ENCODE measurements at places on chromosomes 2 and 18.

DNA sequence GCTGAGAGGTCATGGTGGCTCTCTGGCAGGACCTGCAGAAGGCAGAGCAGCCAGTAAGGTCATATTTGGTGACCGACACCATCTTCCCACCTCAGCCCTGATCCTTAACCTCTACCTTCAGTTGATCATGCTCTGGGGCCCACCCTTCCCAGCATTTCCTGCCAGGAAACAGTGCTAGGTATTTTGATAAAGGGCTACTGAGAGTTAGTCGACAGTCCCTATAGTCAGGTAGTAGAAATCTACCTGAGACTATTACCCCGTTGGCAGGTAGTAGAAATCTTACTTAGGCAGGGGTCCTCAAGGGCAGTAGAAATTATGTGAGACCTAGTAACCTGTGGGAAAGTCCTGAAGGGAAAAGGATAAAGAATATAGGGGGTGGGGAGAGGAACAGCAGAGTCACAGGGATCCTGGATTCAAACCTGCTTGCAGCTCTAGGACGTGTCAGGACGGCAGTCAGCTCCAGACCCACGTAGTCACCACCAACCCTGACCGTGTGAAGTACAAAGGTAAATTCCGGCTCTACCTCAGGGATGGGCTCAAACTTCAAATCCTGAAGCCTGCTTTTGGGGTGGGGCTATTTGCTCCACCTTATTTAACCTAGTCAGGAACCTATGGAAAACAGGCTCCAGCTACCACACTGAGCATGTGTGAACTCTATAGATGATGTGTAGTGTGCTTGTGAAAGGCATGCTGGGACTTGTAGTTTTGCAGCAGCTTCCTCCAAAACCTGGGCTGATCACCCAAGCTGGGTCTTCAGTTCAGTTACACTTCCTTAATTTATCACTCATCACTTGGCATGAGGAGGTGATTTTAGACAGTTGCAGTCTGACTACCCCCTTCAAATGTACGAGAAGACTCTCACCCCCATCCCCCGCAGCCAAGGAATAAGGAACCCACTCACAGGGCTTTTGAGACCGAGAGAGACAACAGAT, at the start of gene DQX1:
Gene DQX1 (minus strand): TSS at position 515 of the 932 bp plus-strand sequence. CDS start 502 bp downstream, at position 13.
- peak; percentile 65 for DNase-seq

DNA sequence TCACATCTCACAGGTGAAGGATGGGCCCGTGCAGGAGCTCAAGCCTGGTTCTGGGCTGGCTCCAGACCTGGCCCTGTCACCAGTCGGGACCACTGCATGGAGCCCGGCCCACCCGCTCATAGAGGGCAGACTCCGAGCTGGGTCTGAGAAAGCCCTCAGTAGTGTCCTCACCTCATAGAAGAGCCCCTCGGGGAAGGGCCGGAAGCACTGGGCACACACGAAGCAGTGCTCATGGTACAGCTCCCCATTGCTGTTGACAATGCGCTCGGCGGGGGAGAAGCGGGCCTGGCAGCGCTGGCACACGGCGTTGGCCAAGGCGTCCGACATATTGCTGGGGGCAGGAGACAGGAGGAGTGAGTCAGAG, 11.3 kb downstream of the GPR17 start:
- DNase-seq, result no peak

DNA sequence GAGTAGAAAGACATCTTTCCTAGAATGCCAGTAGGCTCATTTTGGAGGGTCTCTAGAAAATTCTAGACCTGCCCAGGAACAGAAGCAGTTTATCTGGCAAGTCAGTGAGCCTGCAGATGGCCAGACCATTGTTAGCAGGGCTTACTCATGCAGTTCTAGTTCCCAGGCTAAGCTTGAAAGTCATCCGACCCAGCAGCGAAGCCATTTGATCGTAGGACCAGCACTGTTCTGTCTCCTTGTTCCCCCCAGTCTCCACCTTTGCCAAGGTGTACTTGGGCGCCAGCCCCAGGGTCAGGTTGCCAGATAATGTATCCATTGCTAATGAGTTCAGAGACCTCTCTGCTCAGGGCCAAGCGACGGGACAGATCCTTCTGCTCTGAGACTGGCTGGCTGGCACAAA, 70.1 kb downstream of the EPAS1 start:
- no peak for DNase-seq

DNA sequence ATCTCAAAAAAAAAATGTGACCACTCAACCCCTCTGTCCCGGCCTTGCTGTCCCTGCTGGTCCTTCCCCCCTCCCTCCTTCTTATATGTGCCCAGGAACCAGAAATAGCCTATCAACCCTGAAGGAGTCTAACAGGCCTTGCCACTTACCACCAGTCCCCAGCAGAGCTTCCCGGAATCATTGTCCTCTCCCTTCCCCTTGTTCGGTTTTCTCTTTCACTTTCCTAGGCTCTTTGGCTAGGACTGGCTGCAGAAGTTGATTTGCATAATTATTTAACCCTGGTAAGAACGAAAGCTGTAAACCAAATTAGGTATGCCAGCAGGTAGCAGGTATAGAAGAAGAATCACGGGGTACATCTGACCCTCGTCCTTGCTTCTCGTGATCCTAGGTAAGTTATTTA, 72.6 kb upstream of the ZNF532 start:
- DNase-seq, result no peak

- DNase-seq, result no peak
These were observed 39.2 kb downstream of the IL1R2 start for GRCh38 chr2:102030855-102031527.

GRCh38 chr18:42706618-42707017, 408.9 kb downstream of the RIT2 start:
- peak; percentile 57 for DNase-seq

GRCh38 chr2:120551522-120551921, 184.1 kb upstream of the GLI2 start:
- DNase-seq, result no peak

- no peak for DNase-seq
These were observed 69.5 kb upstream of the PELI1 start for GRCh38 chr2:64213532-64214275.

DNA sequence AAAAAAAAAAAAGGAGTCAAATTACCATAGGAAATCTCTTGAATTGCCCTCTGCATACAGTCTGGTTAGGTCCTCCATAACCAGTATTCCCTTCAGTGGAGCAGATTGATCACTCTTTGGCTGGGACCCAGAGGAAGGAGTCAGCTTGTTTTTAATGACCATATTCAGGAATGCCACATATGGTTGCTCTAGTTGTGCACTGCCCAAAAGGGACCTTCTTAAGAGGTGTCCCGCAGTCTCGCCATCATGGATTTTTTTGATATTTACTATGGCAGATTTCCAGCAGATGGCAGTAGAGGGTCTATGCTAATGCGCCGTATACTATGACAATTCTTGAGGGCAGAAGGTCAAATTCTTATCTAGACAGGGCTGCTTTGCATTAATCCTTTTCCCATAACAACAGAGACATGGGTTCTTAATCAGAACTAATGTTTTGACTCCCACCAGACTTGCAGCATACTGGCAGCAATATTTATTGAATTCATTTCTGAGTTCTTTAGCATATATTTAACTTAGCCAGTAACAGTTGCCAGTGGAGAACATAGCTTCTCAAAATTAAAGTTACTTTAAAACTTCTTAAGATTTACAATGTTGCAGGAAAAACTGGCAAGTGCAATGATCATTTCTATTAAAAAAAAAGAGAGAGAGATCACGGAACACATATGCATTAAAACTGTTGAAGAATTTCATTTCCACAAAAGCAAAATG, 31.8 kb upstream of the INPP4A start:
- peak; percentile 90 for DNase-seq

DNA sequence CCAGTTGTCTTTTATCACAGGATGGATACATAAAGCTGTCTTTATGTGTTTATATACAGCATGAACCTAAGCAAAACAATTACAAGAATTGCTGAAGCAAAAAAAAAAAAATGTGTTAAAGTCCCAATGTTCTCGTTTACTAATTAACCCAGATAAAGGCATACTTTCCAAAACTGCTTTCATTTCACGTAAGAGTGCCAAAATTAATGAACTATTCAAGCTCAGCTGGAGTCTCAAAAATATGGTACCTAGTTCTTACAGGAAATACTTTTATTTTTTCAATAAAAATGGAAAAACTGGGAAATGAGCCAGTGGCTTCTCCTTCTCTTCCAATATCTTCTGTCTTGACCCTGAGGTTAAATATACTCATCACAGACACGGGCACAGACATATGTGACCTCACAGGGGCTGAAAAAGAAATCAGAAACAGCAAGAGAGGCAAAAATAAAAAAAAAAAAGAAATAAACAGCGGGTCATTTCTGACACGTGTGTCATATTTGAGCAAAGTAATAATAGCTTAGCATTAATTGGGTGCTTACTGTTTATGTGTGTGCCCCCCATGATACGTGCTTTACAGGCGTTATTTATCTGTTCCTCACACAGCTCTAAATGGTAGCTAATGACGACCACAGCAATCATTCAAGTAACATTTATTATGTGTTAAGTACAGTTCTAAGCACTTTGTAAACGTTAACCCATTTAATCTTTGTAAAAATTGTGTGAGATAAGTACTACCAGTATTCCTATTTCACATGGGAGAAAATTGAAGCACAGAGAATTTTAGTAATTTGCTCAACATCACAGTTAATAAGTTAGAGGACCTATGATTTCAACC, 158.0 kb upstream of the MMADHC start:
- no peak for DNase-seq

GRCh38 chr2:54520687-54521086, 64.6 kb downstream of the SPTBN1 start:
- DNase-seq, result no peak

DNA sequence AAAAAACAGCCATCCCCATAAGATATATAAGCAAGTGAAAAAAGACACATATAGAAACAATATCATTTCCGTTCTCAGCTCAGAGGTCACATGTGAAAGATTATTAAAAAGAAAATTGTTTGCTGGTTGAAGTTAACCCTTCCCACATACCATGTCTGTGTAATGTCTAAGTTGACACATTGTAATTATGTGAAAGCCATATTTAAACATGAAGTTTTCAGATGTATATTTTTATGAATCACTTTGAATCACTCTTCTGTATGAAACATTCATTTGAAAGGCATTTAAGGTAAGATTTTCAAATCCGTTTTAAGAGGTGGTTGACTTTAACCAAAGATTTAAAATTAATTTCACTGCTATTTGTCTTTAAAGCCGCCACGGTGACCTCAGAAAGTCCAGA, 441.9 kb downstream of the RND3 start:
- DNase-seq, result no peak

DNA sequence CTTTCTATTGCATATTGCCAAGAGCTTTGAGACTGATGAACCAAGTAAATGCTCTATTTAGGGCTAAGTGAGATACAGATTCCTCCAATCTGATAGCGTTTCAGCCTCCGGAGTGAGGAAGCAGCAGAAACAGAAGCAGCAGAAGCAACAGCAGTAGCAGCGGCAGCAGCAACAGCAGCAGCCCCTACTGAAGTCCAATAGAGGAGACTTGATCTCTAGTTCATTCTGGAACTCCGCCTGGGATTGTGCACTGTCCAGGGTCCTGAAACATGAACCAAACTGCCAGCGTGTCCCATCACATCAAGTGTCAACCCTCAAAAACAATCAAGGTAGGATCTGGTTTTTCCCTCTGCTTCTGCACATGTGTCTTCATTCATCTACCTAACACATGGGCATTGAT, at the start of gene DPP10:
Gene DPP10 (plus strand): TSS at position 132 of the 400 bp plus-strand sequence.
- DNase-seq, result peak; percentile 31

DNA sequence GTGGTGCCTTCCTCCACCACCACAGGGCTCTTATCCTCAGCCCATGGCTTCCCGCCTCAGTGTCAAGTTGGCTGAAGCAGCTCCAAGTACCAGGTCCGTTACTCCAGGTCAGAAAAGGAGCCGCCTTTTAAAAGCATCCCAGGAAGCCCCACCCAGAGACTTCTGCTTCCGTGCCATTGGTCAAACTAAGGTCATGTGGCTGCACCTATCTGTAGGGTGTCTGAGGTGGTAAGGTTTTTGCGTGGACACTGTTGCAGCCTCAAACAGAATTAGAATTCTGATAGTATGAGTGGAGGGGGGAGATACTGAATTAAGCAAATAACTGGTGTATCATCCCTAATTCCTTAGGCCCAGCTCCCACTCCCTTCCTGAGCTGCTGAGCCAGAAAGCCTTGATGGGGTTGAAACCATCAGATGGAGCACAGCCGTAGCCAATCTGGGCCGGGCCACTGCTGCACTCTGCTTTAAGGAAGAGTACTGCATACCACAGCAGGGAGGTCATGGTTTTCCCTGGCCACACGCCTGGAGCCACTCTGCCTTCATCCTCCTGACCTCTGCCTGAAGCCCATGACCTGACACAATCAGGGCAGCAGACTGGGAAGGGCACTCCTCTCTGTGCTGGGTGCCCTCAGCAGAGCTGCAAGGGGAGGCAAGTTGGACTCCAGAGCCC, 8.4 kb downstream of the TMEM247 start:
- DNase-seq, result no peak

DNA sequence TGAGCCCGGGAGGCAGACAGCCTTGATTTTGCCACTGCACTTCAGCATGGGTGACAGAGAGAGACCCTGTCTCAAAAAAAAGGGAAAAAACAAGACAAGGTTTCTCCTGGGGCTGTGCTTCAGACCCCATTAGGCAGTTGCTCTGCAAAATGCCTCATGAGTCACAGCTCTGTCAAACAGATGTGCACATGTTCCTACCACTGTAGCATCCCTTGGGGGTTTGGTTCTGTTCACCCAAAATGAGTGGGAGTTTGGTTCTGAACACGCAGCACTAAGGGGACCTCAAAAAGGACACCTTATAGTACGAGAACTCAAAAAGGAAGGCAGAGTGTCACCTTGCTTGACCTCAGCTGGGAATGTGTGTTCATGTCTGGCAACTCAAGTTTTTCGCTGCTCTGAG, 134.9 kb downstream of the RPIA start:
- DNase-seq, result no peak

DNA sequence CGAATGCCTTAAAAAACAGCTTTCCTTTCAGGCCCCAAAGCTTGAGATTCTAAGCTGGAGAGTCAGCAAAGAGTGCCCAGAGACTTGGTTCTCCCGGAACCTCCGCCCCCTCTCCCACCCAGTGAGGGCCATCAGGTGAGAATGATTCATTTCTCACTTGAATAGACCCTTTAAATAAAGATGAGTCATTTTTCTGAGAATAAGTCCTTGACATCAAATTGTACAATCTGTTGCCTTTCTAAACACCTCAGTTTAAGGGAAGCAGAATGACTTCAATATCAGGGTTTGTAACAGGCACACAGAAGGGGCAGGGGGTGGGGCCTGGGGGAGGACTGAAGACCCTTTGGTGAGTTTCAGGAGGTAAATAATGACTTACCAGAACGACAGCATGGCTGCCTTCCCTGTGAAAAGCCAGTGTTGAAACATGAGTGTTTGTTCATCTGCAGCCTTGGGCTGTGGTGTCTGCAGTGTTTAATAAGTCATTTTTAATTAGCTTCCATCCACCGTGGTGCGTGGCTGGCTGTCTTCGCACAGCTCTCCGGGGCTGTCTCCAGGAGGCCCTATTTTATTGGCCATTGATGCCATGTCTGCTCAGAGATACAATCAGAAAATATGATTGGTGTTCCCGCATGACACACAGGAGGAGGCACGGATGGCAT, 134.9 kb upstream of the ZNF236 start:
- DNase-seq, result peak; percentile 90

DNA sequence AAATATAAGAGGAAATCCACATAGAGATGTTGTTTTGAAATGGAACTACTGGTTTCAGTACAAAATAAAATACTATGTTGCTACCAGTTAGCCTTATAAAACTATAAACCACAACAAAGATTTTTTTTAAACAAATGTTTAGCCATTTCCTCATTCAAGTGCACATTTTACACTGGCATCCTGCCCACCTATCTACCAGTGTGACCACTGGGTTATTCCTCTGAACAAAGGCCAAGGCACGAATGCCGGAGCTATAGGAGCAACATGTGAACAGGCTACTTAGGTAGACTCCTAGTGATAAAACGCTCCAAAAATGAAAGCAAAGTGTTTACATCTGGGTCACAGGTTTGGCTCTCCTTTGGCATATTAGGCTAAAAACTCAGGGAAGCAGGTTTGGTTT, 31.8 kb upstream of the SULT1C4 start:
- DNase-seq, result no peak

- no peak for DNase-seq
These were observed 110.0 kb downstream of the KCNE4 start for GRCh38 chr2:223161873-223162458.

Data from DMS53 (cell line).